Nucleus accumbens (tissue), 56 donors: ENCODE measurements at places on chromosomes 7 and 10.
A peak's percentile ranks its signal among the peaks of the same experiment; 100 is the strongest.

GRCh38 chr10:72466018-72466417, 111.3 kb upstream of the DNAJB12 start:
- no peak for DNase-seq

DNA sequence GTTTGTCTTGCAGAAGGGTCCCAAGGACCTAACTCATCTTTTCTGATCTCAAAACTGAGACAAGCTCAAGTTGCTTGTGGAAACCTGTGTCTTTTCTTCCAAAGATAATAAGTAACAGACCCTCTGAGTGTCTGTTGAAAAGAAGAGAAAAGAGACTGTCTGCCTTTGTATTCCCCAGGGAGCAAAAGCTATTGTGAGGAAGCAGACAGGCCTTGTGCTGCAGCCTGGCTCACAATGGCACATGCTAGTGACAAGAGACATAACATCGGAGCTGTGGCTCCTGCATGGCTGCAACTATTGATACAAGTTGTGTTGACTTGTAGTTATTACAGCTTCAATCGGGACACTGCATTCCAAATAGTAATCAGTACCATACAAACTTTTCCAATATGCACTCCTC, 202.9 kb downstream of the DKK1 start:
- no peak for DNase-seq

GRCh38 chr10:77091597-77092165, 545.9 kb downstream of the KCNMA1 start:
- no peak for DNase-seq

GRCh38 chr7:80298201-80298600, 163.6 kb downstream of the GNAI1 start:
- DNase-seq, result no peak

GRCh38 chr10:133336577-133337369, at the start of gene CALY:
Gene CALY (minus strand): TSS chr10:133336896. CDS start chr10:133328989, 7,907 bp downstream.
- peak; percentile 28 for DNase-seq

GRCh38 chr7:50480797-50481196, 30.6 kb upstream of the FIGNL1 start:
- DNase-seq, result no peak

DNA sequence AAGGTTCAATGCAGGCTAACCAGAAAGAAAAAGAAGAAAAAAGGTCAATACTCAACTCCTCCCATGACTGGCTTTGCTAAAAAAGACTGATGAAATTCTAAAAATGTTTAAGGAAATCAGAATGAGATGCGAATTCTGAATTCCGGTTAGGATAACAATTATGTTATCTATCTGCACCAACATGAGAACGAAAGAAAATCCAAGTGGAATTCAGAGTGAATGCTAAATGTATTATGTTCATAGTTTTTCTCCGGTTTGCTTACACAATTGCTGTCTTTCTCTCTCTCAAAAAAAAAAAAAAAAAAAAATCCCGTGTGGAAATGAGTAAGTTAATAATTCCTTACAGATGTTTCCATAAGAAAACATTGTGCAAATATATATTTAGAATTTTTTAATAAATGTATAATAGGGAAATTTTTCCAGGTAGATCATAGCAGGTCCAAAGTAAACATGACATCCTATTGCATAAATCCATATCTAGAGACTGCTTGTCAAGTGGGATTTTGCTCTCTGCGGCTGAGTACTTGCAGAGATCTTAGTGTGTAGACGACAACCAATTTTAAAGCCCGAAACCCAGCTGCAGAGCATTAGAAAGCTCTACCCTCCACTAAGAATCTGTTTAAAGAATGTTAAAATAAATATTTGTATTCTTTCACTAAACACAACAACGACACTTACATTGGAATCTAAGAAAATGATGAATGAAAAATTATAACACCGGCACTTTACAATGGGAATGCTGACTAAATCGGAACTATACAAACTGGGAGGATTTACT, 104.0 kb downstream of the JAZF1 start:
- DNase-seq, result no peak

- DNase-seq, result no peak
Observed at GRCh38 chr7:12199363-12199762, 11.7 kb upstream of the TMEM106B start.

- DNase-seq, result no peak
Observed at GRCh38 chr10:12186323-12186722, 9.4 kb downstream of the NUDT5 start.

DNA sequence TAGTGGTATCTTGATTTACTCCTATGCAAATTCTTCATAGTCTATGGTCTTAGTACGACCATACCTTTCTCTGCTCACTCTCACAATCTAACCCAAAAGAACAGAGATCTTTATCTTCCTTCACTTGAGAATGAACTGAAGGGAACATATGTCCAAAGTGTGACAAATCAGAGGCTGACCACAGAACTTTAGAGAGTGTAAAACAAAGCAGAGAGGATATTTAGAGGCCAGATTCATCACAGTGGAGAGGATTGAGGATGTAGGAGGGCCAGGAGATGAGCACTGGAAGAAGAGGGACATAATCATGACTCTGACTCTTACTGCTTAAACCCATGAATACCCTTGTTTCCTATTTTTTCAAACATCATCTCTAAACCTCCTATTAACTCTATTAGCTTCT, 935.3 kb upstream of the PHF14 start:
- DNase-seq, result no peak

DNA sequence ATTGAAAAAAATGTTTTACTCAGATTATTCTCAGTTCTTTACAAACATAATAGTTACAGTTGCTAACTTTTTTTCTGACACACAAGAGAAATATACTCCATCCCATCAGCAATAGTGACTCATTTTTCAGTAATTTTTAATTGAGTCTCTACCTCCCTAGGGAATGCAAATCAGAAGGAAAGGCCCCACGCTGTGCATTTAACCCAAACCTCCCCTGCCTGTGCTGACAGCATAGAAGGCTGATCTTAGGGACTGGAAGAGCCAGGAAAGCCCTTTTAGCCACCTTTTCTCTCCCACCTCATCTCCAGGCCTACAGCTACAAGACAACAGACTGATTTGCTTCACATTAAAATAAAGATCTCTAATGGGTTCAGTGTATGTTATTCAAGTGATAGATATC, 24.7 kb upstream of the PIK3CG start:
- no peak for DNase-seq

DNA sequence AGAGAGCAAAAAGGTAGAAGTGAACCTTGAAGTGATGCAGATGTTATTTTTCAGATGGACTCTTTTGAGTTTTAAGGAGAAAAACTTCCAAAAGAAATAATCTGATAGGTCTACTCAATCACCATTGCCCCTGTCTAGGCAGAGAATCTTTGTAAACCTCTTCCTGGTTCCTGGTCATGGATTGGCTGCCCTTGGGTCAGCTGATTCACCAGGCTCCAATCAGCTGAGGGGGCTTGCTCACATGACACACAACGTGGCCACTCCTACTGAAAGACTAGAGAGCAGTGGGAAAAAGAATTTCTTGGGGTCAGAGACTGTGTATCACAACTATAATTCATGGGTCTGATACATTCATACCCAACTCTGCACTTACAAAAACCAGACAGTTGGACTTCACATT, 20.0 kb upstream of the JCAD start:
- no peak for DNase-seq

- no peak for DNase-seq
Observed at GRCh38 chr10:93072713-93073538, 767 bp upstream of the CYP26A1 start.

DNA sequence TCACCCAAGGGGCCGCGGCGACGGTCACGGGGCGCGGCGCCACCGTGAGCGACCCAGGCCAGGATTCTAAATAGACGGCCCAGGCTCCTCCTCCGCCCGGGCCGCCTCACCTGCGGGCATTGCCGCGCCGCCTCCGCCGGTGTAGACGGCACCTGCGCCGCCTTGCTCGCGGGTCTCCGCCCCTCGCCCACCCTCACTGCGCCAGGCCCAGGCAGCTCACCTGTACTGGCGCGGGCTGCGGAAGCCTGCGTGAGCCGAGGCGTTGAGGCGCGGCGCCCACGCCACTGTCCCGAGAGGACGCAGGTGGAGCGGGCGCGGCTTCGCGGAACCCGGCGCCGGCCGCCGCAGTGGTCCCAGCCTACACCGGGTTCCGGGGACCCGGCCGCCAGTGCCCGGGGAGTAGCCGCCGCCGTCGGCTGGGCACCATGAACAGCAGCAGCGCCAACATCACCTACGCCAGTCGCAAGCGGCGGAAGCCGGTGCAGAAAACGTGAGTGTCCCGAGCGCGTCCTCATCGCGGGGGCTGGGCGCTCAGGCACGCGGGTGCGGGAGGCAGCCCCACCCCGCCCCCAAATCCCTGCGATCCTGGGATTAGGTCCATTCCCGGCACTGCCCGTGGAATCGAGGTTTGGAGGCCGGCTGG, 509 bp downstream of the AHR start:
- no peak for DNase-seq

DNA sequence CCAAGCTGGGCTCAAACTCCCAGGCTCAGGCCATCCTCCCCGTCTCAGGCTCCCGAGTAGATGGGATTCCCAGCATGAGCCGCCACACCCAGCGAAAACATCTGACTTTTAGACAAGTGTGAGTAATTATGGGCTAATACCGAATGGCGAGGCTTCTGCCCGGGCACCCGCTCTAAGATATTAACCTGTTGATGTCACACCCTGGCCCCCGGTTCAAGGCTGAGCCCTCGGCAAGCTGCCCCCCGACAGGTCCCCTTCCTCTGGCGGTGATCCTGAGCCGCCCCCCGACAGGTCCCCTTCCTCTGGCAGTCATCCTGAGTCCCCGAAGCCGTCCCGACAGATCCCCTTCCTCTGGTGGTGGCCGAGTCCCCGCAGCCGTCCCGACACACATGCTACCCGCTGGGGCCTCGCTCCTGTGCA, 5.2 kb downstream of the PSMG3 start:
- no peak for DNase-seq

DNA sequence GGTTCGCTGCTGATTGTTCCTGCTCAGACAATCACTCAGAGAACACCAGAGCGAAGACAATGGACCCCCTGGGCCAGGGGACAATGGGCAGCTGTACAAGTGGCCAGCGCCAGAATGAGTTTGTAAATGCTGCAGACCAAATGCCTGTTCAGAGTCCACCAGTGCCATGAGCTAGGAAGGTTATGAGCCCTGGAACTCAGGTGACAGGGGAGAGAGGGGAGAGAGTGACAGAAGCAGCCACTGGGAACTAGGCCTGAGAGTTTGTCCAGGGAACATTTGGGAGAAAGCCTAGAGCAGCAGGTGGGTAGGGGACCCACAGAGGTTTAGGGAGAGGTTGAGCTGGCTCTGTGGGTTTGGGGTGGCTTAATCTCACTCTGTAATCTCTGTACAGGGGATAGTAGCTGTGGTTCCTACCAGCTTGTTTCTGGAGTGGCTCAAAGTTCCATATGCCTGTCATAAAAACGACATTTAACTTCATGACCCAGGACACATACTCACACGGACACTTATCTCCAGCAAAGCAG, 60.4 kb downstream of the C10orf105 start:
- DNase-seq, result no peak

GRCh38 chr10:29120216-29120615, 168.7 kb upstream of the LYZL1 start:
- DNase-seq, result no peak

GRCh38 chr10:52313256-52313932, 687 bp upstream of the DKK1 start:
- DNase-seq, result no peak

DNA sequence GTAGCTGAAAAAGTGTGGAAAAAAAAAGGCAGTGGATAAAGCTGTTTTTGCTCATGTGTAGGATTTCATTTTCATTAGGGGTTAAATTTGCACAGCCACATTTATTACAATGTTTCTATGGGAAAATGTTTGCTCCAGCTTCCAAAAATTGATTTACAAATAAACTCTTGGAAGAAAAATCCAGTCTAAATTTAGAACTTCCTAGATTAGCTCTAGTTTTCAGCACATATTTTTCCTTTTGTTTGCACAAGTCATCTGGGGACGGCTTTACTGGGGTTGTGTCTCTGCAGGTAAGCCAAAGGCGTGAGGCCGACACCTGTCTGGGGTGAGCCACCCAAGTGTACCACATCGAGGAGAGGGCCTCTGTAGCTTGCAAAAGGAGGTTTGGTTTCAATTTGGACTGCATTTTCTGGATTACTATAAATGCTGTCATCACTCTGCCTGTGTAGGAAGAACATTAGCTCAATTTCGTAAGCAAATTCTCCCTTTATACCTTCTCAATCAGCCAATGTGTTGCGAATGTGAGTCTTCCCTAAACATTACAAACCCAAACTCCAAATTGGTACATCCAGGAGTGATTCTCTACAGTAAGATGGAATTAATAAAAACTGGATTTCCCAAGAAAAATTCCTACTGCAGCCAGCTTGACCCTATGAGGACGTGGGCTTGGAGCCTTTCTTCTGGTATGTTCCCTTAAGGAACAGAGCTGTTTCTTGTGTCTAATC, 89.5 kb upstream of the ZNF438 start:
- no peak for DNase-seq

GRCh38 chr7:69858471-69858870, 260.2 kb downstream of the AUTS2 start:
- DNase-seq, result no peak

DNA sequence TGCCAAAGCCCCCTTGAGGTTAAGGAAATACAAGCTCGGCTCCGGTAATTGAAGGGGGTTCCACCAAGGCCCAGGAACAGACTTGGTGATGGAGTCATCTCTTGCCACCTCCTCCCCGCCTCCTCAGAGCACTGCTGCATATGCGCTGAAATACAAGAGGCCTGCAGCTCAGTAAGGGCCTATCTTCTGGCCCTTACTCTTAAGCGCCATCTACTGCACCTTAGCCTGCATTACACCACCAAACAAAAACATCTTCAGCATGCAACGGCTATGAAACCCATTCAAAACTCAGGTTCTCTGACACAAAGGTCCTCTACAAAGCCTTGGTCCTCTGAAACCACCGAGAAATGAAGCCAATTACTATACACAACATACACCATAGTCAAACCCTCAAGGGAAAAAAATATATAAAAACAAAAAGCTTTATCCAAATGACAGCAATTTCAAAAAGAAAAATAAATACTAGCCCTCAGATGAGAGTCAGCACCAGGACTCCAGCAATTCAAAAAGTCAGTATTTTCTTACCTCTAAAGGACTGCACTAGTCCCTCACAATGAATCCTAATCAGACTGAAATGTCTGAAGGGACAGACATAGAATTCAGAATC, 176.8 kb upstream of the TBX20 start:
- DNase-seq, result no peak
